ENCODE measurements at places on chromosomes 3 and 15. TPM values are rescaled to one million over a fixed set of nuclear protein-coding genes. Genes with fewer than 3 reads are reported as not detected.

DNA sequence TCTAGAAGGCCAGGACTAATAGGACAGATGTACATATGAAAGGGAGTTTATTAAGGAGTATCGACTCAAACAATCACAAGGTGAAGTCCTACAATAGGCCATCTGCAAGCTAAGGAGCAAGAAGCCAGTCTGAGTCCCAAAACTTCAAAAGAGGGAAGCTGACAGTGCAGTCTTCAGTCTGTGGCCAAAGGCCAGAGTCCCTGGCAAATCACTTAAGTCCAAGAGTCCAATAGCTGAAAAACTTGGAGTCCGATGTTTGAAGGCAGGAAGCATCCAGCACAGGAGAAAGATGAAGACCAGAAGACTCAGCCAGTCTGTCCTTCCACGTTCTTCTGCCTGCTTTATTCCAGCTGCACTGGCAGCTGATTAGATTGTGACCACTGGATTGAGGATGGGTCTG, 11.1 kb upstream of the CELF6 start:
- no peak for DNase-seq

GRCh38 chr3:126551839-126552687, 6.7 kb downstream of the C3orf22 start:
- no peak for DNase-seq

- DNase-seq, result peak; percentile 93
Observed at GRCh38 chr15:100125401-100126191, 216.2 kb downstream of the ADAMTS17 start.

The CPN2 gene
- total RNA-seq, result not detected

DNA sequence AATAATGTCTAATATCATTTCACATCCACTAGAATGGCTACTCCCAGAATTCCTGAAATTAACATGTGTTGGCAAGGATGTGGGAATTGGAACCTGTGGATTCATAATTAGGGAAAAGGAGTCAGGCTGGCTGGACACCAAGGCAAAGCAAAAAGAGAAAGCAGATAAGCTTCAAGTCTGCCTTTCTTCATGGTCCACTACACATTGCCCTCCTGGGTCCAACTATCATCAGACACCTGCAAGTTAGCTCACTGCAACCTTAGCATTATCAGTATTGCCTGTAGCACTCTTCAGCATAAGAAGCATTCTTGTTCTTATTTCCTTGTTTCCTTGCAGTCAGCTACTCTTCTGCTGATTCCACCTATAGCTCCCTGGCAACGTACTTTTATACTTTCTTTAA, 124.3 kb downstream of the ZNF280D start:
- no peak for DNase-seq
